Fibroblast of skin of right biceps (primary cell): ENCODE measurements at places on chromosomes 1 and 21.

GRCh38 chr21:33229784-33230544 lies at the start of gene IFNAR2:
TSS of gene IFNAR2 (plus strand) at chr21:33229938. CDS start at chr21:33241923, 11,985 bp downstream.
- DNase-seq: peak; percentile 59

- DNase-seq: no peak
These were observed 111.4 kb upstream of the BMP8A start for GRCh38 chr1:39380036-39380435.

- DNase-seq: no peak
These were observed 6.6 kb upstream of the PRPF38B start for GRCh38 chr1:108685529-108685928.

GRCh38 chr1:224543453-224543852 lies 72.7 kb upstream of the CNIH3 start:
- no peak for DNase-seq
